ENCODE measurements at places on chromosomes 3 and 15.
A peak's percentile ranks its signal among the peaks of the same experiment; 100 is the strongest.

- no peak for DNase-seq
These were observed 287.5 kb downstream of the RBMS3 start for GRCh38 chr3:29568355-29568754.

DNA sequence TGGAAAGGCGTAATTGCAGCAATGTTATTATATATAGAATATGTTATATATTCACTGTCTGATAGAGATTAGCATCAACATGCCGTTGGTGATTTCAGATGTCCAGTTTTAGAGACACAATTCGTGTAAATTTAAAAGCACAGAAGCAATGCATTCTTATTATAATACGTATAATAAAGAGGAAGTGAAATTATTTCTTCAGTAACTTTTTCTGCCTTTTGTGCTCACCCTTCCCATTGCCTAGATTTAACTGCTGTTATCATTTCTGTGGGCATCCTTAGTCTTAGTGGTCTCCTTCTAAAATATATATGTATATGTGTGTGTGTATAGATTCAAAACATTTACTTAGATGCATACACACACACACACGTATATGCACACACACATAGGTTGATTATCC, 592.5 kb upstream of the GOLIM4 start:
- no peak for DNase-seq

- no peak for DNase-seq
These were observed 424.5 kb downstream of the SOX2 start for GRCh38 chr3:182136008-182136910.

GRCh38 chr3:50599716-50600118, 11.9 kb downstream of the CISH start:
- no peak for DNase-seq

GRCh38 chr3:20080956-20081554, 40.8 kb downstream of the KAT2B start:
- DNase-seq: peak; percentile 22
